Activated T-cell treated with anti-CD3 and anti-CD28 coated beads for 48 hours (primary cell): ENCODE measurements at places on chromosomes 1 and 21.

- no peak for DNase-seq
Observed at GRCh38 chr1:84299536-84300170, 1.9 kb upstream of the SAMD13 start.

DNA sequence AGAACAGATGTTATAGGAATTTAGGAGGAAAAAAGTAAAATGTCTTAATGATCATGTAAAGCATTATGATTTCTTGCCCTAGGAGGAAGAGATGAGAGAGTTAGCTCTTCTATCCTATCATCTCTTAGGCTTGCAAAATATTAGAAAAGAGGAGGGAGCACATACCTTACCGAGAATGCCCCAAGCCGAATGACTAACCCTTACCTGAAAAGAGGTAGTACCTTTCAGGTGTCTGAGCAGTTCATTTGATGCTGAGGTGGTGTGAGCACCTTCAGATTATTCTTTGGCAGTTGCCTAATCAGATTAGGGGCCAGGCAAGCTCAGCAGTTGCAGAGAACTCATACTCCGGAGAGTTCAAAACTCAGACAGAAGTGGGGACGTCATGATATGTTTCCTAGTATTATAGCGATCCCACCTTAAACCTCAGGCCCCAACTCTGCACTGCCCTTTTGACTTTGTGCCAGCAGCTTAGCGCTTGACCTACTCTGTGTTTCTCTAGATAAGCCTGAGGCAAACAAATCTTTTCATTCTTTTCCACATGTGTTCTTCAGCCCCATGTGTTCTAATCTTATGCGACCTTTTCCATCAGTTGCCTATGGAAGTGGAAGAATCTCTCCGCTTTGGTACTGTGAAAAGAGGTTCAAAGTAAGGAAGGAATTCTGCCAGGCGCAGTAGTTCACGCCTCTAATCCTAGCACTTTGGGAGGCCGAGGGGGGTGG, 52.5 kb downstream of the ATP2B4 start:
- DNase-seq: no peak

DNA sequence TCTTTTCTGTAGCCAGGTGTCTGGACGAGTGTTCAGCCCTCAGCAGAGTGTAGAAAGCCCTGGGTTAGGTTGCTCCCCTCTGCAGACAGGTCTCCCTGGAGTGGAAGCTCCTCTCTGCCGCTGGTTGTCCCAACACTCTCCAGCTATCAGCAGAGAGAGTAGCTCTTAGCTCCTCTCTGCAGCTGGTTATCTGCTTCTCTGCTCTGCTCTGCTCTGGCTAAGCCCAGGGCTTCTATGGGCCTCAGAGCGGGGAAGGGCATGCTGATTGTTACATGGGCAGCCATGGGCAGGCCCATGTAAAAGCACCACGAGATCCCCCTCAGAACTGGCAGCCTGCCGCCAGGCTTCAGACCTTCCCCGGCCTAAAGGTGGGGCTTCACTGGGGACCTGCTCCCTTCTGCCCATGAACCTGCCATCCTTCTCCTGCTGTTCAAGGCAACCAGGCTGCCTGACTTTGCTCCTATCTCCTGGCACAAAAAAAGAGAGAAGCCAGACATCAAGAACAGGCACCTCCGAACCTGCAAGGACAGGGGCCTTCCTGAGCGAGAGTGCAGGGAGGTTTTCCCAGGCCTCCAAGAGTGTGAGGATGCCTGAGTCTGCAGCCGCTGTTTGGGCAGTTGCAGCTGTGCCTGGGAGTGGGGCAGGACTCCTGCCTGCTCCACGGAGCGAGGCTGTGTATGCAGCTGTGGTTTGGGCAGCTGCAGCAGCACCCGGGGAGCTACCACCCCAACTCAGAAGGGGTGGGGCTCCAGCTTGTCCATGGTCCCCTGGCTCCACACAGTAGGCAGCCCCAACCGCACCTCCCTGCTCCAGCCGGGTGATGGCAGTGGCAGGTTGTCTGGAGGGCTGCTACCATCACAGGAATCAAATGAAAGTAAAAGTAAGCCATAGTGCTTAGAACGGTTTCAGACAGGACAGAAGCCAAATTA, 973.7 kb downstream of the LTN1 start:
- no peak for DNase-seq

GRCh38 chr1:100769906-100770646, 50.5 kb downstream of the VCAM1 start:
- no peak for DNase-seq

DNA sequence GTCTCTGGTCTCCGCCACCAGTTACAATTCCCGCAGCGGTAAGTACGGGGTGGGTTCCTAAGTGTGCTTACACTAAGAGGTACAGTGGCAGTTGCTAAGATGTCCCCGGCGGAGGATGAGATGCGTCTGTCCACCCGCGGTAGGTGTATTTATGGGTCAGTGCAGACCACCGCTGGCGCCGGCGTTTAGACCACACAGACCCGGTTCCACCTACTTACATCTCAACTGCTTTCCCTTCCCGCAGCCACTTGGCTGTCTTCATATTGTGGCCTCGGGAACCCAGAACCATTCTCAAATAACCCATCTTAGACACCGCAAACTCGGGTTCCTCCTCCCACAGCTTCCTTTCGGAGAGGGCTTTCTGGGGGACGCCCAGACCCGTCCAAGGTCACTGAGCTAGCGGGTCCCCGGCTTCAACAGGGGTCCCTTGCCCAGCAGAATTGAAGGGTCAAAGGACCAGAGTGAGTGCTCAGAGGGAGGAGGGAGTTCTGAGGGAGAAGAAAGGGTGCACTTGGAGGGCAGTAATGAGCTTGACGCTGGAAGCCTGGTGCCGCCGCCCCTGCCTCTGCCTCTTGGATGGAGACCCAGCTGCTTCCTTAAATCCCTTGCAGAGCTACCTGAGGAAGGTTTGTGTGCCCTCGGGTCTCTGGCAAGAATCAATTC, 8.6 kb downstream of the NR5A2 start:
- no peak for DNase-seq

DNA sequence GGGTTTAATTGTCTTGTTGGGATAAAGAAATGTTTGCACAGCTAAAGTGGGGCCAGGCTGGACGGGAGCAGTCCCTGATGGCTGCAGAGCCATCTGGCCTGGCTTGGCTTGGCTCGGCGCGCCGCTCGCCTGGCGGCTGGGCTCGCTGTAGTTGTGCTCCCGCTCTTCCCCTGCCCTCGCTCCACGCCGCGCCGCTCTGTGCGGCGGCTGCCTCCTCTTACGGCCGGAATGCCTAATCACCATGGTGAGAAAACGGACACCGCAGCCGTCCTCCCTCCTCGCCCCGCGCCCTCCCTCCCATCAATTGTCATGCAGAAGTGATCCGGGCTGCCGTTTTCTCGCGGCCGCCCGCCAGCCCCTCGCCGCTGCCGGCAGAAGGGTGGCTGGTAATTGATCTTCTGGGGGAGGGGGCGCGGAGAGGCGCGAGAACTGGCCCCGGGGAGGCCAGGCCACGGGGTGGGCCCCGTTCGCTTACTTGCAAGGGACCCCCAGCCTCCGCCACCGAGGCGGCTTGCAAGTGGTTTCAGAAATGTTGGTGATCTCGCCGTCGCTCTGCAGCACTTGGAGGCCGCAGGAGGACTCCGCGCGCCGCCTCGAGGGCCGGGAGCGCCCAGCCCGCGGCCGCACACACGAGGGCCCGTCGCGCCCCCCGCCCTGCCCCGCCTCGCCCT, 12.4 kb downstream of the RNF220 start:
- DNase-seq: no peak

DNA sequence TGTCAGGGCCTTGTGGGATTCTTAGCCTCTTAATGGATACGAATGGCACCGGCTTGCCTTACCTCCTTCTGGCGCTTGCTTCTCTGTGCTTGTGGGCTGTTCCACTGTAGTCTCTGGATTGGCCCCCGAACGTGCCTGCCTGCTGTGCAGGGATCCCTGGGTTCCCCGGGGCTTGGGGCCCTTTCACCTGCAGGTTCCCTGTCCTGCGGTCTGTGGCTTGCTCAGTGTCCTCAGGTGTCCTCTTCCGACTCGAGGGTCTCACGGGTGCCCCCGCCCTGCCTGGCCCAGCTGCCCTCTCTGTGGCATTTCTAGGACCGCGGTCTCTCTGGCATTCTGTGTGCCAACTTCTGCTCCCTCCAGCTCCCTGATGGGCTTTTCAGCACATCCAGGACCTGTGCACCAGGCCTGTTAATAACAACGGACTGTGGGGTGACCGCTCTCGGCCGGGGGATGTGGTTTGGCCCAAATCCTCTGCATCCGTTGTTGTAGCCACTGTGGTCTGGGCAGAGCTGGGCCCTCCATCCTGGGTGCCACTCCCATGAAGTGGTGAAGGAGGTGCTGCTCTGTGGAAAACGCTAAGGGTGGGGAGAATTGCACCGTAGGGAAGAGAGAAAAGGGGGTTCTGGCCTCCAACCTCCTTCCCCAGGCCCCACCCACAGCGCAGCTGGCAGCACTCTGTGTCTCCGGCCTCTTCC, 12.4 kb downstream of the COL18A1 start:
- DNase-seq: no peak

DNA sequence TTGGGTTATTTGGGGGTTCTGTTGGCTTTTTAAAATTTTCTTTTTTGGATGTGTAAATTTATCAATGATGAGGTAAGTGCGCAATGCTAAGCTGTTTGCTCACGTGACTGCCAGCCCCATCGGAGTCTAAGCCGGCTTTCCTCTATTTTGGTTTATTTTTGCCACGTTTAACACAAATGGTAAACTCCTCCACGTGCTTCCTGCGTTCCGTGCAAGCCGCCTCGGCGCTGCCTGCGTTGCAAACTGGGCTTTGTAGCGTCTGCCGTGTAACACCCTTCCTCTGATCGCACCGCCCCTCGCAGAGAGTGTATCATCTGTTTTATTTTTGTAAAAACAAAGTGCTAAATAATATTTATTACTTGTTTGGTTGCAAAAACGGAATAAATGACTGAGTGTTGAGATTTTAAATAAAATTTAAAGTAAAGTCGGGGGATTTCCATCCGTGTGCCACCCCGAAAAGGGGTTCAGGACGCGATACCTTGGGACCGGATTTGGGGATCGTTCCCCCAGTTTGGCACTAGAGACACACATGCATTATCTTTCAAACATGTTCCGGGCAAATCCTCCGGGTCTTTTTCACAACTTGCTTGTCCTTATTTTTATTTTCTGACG, 3.1 kb downstream of the OLIG2 start:
- no peak for DNase-seq

GRCh38 chr1:150874455-150875196, 1.8 kb downstream of the ARNT start:
- DNase-seq: no peak

DNA sequence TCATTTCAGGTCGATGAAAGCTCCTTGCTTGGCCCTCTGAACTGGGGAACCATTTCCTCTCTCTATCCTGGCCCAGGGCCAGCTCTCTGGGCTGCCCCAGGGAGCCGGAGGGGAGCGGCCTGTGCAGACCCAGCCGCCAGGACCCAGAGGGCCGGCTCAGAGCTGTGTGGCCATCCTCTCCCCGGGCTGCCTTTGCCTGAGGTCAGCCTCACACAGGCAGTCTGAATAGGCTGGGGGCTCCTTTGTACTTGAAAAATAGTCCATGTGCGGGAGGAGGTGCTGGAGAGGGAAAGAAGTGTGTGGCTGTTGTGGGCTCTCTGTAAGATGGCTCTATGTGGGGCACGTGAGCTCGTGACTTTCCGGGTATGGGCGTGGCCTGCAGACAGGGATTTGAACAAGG, 275.1 kb upstream of the VAMP3 start:
- no peak for DNase-seq

DNA sequence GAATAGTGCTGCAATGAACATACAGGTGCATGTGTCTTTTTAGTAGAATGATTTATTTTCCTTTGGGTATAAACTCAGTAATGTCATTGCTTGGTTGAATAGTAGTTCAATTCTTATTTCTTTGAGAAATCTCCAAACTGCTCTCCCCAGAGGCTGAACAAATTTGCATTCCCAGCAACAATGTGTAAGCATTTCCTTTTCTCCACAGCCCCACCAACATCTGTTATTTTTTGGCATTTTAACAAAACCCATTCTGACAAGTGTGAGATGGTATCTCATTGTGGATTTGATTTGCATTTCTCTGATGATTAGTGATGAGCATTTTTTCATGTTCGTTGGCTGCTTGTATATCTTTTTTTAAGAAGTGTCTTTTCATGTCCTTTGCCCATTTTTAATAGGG, 21.9 kb upstream of the EEIG2 start:
- DNase-seq: no peak

DNA sequence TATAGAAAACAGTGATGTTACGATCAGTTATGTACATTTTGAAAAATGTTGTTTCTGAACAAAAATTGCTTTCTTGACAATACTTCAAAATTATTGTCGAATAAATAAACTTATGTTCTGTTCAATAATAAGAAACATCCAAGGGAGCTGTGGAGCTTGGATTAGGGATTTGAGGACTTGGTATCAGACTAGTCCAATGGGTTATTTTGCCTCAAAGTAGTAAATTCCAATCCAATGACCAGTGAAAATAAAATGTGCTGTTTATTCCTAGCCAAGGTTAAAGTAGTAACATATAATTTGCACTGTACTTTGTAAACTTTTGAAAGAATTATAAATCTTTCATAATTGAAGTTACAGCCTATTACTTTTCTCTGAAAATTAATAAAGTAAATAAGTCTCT, 79.1 kb upstream of the IVNS1ABP start:
- no peak for DNase-seq

DNA sequence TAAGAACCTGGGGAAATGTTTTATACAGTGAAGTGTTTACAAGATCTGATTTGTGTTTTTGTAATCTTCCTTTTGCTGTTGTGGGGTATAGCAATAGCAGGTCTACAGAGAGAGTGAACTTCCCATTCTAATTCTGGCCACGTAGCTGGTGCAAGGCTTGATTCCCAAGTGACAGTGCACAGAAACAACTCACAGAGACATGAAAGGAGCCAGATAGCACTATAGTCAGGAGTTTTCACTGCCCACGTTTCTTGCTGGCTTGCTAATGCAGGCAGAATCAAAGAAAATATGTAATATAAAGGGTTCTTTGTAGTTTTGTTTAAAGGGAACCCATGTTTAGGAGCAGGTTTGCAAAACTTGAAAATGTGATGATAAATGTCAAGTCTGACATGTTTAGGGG, 170.9 kb upstream of the IVNS1ABP start:
- DNase-seq: no peak

DNA sequence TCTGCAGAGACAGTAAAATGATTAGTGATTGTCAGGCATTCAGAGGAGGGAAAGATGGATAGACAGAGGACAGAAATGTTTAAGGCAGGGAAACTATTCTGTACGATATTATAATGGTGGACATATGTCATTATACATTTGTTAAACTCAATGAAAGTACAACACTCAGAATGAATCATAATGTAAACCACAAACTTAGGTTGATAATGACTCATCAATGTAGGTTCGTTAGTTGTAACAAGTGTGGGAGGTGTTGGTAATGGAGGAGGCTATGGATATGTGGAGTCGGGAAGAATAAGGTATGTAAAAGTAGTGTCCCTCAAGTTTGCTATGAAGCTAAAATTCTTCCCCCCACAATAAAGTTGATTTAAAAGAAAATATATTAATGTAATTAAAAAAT, 455.0 kb downstream of the BRINP3 start:
- no peak for DNase-seq

DNA sequence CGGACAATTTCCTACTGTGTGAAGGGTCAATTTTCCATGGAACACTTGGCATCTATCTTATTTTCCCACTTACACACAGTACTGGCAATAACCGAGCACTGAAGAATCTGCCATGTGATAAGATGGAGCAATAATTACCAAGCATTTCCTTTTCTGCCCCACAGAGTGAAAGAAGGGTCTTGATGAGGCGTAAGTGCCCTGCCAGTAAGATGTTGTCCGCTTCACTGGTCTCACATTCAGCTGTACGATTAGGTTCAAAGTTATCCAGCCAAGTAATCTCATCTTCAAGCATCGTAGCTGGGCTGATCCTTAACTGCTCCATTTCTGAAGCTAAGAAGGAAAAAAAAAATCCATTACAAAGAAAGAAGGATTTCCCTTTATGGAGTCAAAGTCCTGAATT, 67.8 kb downstream of the PCSK9 start:
- DNase-seq: no peak
